Endothelial cell of umbilical vein (primary cell): ENCODE measurements at places on chromosomes 4 and X.

DNA sequence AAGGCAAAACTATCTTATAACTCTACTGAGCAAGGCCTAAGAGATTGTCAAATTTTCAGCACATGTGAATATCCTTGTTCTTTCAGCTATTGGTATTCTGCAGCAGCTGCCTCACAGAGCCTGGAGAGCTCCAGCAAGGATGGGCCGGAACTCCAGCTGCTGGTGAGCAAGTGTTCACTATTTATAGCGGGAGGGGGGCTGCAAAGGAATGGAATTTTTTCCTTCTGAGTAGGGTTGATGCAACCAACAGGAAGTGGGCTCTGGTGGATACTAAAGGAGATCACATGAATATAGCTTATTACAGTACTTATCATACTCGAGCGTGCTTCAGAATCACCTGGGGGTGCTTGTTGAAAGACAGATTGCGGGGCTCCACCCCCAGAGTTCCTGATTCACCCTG is 20.2 kb upstream of the SETD7 start:
- no peak for DNase-seq
- no peak overlapping the region for H3K27ac ChIP-seq
- no peaks in the 10 kb centered on the region for H3K4me1 ChIP-seq
- H3K36me3 ChIP-seq = no peaks in the 10 kb centered on the region
- H3K4me3 ChIP-seq = no peak overlapping the region

- DNase-seq = no peak
- no peaks in the 10 kb centered on the region for H3K4me1 ChIP-seq
- H3K36me3 ChIP-seq = no peaks in the 10 kb centered on the region
These were observed 7.4 kb downstream of the SLC9B1 start for GRCh38 chr4:103012060-103012459.

DNA sequence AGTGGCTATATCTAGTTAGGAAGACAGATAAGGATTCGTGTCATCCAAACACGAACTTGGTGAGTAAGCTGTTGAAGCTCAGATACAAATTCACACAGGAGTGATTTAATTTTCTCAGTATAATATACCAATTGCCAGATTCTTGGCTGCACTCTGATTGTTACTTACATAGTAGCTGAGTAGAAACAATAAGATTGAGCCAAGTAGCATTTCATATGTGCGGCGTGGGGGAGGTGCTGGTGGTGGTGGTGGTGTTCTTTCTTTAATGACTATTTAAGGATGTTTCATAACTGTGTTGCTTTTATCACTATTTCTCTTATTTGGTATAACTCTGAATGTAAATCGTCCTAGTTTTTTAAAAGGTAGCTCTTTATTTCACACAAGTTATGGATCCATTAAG is 102.9 kb downstream of the UGT8 start:
- no peak overlapping the region for H3K4me3 ChIP-seq
- H3K27ac ChIP-seq = no peak overlapping the region
- H3K36me3 ChIP-seq = no peaks in the 10 kb centered on the region

DNA sequence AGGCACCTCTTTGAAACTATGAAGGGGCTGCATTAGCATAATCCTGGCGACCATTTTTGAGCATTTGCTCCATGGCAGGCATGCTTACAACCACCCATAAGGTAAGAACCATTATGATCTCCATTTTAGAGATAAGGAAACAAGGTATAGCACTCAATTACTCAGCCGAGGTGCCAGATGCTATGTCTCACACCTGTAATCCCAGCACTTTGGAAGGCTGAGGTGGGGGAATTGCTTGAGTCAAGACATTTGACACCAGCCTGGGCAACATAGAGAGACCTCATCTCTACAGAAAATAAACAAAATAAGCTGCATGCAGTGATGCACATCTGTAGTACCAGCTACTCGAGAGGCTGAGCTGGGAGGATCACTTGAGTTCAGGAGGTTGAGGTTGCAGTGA is 43.6 kb downstream of the TIGD4 start:
- H3K4me3 ChIP-seq = no peak overlapping the region
- H3K27me3 ChIP-seq = peaks cover 3% of the 10 kb centered on the region
- no peak overlapping the region for H3K27ac ChIP-seq

GRCh38 chr4:139710073-139710472 is 44.5 kb downstream of the MGST2 start:
- DNase-seq = no peak
- H3K4me3 ChIP-seq = no peak overlapping the region
- no peak overlapping the region for H3K27ac ChIP-seq
- no peaks in the 10 kb centered on the region for H3K36me3 ChIP-seq

- H3K27ac ChIP-seq = no peak overlapping the region
- no peak for DNase-seq
- H3K4me1 ChIP-seq = no peaks in the 10 kb centered on the region
- no peaks in the 10 kb centered on the region for H3K36me3 ChIP-seq
These were observed 111.6 kb upstream of the WDR17 start for GRCh38 chr4:175953960-175954521.

DNA sequence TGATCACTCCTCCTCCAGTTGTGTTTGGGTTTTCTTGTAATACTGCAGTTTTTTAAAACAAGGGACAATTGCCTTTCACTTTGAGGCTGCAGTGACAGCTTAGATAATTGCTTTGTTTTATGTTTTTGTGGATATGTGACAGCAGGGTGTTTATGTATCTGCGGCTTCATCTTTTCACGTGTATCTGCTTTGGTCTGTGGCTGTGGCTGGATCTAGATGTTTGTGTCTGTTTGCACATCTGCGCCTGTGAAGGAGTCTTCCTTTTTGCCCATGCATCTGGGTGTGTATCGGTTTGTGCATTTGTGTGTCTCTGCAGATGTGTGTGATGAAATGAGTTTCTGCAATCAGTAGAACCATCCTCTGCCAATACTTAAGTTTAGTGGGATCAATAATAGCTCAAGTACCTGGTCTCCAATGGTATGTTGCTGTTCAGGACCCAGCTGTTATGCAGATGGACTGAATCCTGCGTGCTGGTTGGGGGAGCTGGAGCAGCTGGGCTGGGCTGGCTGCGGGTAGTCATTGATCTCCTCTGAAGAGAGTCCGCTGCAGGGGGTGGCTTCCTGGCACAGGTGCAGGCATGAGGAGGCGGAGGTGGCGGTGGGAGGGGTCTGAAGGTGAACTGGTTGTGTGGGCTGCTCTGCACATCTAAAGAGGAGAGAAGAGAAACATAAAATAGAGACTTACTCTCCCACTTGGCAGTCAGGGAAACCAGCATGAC is 390.3 kb downstream of the SH2D1A start:
- no peak overlapping the region for H3K27ac ChIP-seq
- no peaks in the 10 kb centered on the region for H3K27me3 ChIP-seq
- no peak for DNase-seq
- no peaks in the 10 kb centered on the region for H3K36me3 ChIP-seq
- H3K4me1 ChIP-seq = no peaks in the 10 kb centered on the region

DNA sequence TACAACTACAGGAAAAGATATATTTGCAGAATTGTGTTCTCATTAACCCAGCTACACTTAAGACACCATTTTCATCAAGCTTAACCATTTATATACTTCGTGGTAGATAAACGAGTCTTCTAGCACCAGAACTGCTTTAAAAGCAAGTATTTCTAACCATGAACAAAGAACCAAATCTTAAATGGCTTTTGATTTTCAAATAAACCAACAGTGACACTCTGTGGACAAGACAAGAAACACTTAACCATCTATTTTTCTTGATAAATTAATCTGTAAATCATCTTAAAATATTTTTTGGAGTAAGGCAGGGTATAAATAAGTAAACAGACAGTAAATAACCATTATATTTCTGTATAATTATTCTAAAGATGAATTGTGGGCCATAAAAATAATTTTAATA is 10.2 kb downstream of the BEND2 start:
- DNase-seq = no peak
- no peak overlapping the region for H3K4me3 ChIP-seq
- H3K27me3 ChIP-seq = no peaks in the 10 kb centered on the region
- H3K27ac ChIP-seq = no peak overlapping the region

- peak overlapping the region; percentile 19 for H3K4me3 ChIP-seq
- peaks cover 9% of the 10 kb centered on the region for H3K27me3 ChIP-seq
- no peak overlapping the region for H3K27ac ChIP-seq
- no peaks in the 10 kb centered on the region for H3K36me3 ChIP-seq
- DNase-seq = no peak
These were observed 343 bp downstream of the DACH2 start for GRCh38 chrX:86148594-86148993.

- no peaks in the 10 kb centered on the region for H3K27me3 ChIP-seq
- peaks cover 11% of the 10 kb centered on the region for H3K4me1 ChIP-seq
- no peak overlapping the region for H3K27ac ChIP-seq
- H3K36me3 ChIP-seq = no peaks in the 10 kb centered on the region
- no peak overlapping the region for H3K4me3 ChIP-seq
These were observed 37.8 kb upstream of the PCDH19 start for GRCh38 chrX:100447655-100448397.

DNA sequence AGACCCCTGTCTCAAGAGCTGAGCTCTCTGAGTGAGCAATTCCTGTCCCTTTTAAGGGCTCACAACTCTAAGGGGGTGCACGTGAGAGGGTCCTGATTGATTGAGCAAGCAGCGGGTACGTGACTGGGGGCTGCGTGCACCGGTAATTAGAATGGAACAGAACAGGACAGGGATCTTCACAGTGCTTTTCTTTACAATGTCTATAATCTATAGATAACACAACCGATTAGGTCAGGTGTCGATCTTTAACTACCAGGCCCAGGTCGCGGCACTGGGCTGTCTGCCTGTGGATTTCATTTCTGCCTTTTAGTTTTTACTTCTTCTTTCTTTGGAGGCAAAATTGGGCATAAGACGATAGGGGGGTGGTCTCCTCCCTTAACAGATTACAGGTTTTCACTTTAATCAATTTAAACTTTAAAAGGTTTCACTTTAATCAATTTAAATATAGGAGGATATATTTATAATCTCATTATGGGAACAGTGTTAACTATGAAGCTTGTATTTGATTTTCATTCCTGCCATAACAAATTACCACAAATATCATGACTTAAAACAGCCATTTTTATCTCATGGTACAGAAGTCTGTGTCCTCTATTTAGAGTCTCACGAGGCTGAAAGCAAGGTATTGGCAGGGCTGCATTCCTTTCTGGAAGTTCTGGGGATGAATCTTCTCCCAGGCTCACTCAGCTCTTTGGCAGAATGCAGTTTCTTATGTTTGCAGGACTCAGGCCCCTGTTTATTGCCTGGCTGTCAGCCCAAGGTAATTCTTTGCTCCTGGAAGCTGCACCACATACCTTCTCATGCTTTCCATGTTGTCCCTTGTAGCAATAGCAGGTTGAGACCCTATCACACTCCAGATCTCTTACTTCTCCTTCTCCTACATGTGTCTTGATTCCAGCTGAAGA is 5.2 kb downstream of the SPATA4 start:
- no peak for DNase-seq
- peaks cover 15% of the 10 kb centered on the region for H3K4me1 ChIP-seq
- H3K4me3 ChIP-seq = no peak overlapping the region
- H3K27ac ChIP-seq = no peak overlapping the region

DNA sequence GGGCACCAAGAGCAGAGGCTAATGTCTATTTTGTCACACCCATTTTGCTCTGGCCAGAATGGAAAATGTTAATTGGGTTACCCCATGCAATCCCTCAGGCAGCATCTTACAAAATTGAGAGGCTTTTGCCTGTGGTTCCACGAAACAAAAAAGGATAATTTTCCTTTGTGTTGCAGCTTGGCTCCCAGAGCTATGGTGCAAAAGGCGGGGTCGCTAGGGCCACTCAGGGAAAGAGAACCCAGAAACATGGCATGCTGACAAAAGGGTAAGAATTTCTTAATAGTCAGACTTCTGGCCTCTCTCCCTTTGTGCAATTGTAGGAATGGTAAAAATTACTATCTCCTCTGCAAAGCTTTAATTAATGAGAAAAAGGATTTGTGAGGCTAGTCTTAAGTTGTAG is 119.6 kb upstream of the BANK1 start:
- DNase-seq = no peak
- no peaks in the 10 kb centered on the region for H3K4me1 ChIP-seq
- no peaks in the 10 kb centered on the region for H3K27me3 ChIP-seq
- no peak overlapping the region for H3K4me3 ChIP-seq
